ENCODE measurements at places on chromosomes 1 and 21.

DNA sequence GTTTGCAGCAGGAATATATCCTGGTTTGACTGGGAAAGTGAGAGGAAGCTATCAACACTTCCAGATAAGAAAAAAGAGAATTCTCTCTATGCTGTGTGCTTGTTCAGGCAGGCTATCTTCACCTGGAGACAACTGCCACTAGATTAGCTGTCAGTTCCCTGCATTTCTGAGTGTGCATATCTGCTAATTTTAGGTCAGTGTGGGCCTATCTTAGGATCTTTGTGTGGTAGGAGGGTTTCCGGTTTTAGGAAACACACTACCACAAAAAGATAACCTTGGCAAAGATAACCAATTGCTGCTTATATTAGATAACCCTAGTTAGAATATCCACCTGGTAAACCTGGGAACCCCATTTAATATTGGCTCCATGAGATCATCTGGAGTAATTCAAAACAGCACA is 22.5 kb upstream of the GBP5 start:
- DNase-seq: no peak

DNA sequence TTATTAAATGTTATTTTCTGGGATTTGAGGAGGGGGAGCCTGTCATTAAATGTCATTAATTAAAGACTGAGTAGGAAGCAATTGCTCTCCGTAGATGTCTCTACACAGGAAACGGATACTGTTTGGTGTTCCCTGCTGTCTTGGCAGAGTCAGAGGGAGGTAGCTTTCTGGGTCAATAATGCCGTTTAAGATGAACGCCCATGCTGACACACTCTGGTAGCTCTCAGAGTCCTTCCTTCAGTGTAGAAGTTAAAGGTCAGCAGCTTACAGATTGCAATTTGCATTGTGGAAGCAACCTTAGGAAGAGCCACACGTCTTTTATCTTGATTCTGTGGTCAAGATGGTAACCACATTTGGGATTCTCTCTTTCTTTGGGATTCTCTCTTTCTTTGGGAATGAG is 257.5 kb downstream of the KIF26B start:
- DNase-seq: no peak

GRCh38 chr1:25690396-25690956 is 73.9 kb downstream of the MAN1C1 start:
- DNase-seq: no peak

- no peak for DNase-seq
Measured at GRCh38 chr1:1140673-1141072, 24.8 kb upstream of the C1orf159 start.

GRCh38 chr1:78068681-78069283 is 23.0 kb downstream of the GIPC2 start:
- DNase-seq: no peak

DNA sequence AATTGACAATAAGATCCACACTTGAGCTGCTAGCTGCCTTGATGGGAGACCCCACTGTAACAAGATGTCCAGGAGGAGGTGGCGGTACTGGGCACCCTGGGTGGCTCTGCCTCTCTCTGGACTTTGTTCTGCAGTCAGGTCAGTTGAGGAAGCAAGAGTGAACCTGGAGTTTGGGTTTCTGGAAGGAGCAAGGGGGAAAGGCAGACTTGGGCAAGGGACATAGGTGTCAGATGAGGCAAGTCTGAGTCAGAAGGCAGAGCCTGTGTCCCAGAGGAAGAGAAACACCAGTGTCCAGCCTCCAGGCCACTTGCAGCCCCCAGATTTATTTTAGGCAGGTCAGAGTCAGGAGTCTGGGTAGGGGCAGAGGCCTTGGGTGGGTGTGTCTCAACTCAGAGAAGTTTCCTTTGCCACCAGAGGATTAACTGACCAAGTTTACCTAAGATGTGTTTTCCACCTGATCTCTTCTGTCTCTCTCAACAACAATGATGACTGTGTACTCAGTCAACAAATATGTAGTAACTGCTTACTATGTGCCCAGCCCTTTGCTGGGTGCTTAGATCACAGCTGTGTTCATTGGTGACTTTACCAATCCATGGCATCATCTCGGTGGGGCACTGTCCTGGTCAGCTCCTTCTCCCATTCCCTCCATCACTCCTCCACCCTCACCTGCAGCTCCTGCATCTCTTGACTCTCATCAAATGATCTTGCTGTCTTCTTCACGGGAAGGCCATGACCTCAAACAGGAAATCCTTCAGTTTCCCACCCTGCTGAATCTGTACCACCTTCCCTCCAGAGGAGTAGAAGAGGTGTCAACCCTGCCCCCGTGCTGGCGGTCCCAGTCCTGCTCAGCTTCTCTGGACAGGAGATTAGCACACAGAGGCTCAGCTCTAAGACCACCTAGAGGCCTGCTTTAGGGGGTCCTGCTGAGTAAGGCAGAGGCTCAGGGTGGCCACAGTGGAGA is 36.6 kb downstream of the ELF3 start:
- DNase-seq: no peak

GRCh38 chr1:203597331-203598090 is 29.1 kb upstream of the ATP2B4 start:
- DNase-seq: no peak

- DNase-seq: no peak
Measured at GRCh38 chr1:48563021-48563420, 91.0 kb upstream of the SPATA6 start.

DNA sequence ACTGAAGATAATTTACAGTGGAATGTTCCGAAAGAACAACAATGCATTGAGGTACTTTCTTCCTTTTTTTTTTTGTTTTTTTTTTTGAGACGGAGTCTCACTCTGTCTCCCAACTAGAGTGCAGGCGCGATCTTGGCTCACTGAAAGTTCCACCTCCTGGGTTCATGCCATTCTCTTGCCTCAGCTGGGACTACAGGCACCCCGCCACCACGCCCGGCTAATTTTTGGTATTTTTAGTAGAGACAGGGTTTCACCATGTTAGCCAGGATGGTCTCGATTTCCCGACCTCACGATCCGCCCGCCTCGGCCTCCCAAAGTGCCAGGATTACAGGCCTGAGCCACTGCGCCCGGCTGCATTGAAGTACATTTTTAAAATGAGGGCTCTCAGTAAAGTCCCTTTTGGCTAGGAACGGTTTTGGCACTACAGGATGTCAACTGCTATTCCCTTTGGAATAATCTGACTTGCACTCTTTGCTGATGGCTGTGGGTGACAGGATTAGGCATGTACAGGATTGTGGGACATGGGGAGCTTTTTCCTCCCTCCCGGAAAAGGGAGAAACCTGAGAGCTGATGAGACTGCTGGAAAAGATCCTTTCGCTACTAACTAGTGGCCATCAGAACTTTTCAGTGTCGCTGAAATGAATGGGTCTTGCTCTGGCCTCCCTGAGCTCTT is 56.9 kb upstream of the EDEM3 start:
- no peak for DNase-seq

DNA sequence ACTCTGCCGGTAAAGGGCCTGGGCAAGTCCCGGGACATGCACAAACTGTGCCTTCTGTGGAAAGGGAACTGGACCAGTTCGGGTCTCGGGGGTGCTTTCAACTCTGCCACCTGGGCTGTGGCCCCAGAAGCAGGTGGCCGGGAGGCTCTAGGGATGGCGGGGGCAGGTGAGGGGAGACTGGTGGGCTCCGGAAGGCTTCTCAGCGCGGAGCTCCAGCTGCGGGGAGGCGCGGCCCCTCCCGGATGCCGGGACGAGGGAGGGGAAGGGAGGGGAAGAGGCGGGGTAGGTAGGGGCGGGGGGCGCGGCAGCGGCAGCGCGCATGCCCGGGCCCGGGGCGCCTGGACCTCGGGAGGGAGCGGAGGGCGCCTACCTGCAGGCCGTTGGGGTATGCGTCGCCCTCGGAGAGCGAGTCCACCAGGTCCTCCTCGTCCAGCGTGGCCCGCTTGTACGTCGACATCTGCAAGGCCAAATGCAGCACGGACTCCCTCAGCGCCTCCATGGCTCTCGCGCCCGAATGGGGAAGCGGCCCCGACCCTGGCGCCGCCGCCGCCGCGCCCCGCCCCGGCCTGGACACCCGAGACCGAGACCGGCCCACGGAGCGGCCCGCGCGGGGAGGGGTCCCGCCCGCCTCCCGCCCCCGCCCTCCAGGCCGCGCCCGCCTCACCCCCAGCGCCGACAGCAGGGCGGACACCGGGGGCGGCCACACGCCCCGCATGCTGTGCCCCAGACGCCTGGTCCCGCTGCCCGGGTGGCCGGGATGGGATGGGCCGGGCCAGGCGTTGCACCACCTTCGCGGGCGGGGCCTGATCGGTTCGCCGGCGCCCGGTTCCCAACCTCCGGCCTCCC is at the start of gene ECE1:
TSS of gene ECE1 (minus strand) at position 764 of the 846 bp plus-strand sequence. CDS start at position 715, 49 bp downstream.
- no peak for DNase-seq

DNA sequence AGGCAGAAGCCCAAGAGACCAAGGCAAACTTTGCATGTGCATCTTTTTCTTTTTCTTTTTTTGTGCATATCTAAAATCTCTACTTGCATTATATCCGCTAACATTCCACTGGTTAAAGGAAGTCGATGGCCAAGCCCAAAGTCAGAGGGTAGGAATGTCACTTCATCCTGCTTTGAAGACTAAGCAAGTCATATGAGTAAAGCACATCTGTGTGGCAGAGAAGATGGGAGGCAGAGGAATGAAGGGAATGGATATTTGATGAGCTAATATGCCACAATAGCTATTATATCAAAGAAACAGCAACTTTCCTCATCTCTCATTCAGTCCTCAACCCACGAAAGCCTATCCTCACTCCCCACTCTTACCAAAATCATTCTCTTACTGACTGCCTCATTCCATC is 59.3 kb downstream of the RNF220 start:
- no peak for DNase-seq

DNA sequence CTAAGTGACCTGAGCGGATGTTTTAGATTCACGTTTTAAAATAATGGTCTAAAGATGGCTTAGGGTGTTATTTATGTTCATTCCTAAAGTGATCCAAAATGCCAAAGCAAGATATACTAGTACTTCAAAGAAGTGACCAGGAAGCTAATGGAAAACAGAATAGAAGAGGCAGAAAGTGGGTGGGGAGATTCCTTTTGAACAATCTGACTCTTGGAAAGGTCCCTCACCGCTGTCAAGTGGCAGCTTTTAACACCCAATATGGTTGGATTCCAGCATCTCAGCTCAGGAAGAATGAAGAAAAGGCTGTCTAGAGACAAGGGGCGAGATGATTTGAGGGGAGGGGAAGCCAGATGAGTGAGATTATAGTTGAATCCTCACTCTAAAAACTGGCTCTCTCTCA is 90.3 kb downstream of the SCMH1 start:
- DNase-seq: no peak

- DNase-seq: no peak
Measured at GRCh38 chr1:180199018-180199417, 31.0 kb upstream of the LHX4 start.

DNA sequence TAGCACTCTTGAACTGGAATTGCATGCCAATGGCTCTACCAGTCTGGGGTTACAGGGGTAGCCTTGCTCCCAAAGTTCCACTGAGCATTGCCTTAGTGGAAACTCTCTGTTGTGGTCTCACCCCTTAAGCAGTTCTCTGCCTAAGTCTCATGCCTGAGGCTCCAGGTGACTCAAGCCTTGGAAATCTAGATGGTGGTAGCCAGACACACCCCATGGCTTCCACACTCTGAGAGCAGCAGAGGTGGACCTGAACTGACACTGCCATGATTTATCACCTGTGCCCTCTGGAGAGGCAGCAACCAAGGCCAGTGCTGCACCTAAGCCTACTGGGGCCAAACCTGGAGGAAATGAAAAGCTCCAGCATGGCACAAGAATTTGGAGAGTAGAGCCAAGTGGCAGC is 285.7 kb upstream of the PKN2 start:
- no peak for DNase-seq

DNA sequence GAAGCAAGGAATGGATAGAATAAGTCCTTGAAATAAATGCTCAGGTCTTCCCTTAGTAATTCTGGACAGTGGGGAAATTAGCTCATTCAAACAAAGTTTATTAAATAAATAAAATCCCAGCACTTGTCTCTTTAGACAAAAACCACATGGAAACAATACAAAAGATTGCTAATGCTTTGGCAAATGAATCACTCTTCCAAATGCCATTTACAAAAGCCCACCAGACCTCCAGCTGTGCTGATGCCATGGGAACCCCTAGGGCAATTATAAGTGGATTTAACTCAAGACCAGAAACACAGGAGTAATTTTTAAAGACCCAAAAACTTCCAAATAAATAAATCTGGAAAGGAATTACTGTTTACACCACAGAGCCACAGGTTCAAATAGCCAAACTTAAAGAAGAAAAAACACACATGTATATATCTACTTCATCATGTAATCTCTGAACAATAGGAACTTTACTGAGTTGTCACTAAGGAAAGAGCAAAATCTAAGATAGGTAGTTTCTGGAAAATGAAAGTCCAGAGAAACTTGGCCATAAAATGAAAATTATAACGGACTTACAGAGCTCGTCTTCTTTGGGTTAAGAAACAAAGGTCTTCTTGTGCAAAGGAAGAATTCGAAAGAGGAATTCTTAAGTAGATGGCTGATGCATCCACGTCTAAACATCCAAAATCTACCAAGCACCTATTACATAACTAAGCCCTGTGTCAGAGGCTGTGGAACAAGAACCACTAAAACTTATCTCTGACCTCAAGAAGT is 399.4 kb downstream of the SMYD3 start:
- no peak for DNase-seq

DNA sequence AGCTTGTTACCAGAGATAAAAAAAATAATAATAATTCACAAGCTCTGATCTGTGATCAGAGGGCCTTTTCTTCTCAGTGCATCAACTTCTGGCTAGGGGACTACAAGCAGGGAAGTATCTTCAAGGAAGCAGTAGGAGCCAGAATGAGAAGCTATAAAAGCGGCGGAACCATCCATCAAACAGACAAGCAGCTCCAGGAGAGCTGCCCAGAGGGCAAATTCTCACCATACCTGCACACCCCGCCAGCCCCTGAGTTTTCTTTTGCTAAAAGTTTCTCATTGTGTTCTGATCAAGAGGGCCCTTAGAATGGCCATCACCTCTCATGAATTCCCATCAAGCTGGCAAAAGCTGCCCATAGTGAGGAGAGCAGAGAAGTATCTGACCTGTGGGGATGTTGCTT is 99.4 kb downstream of the SMYD2 start:
- DNase-seq: no peak

GRCh38 chr1:234990874-234991801 is 137.5 kb downstream of the TOMM20 start:
- no peak for DNase-seq

DNA sequence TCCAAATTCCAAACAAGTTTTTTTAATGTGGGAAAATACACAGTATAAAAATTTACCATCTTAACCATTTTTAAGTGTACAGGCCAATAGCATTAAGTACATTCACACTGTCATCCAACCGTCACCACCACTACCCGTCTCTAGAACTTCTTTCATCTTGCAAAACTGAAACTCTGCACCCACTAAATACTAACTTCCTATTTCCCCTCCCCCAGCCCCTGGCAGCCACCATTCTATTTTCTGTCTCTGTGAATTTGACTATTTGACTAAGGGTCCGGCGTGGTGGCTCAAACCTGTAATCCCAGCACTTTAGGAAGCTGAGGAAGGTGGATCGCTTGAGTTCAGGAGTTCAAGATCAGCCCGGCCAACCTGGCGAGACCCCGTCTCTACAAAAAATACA is 36.1 kb downstream of the CLSTN1 start:
- DNase-seq: no peak

Data from esophagus squamous epithelium (tissue), 5 donors.